ENCODE measurements at places on chromosomes 12 and 14.
A peak's percentile ranks its signal among the peaks of the same experiment; 100 is the strongest.

DNA sequence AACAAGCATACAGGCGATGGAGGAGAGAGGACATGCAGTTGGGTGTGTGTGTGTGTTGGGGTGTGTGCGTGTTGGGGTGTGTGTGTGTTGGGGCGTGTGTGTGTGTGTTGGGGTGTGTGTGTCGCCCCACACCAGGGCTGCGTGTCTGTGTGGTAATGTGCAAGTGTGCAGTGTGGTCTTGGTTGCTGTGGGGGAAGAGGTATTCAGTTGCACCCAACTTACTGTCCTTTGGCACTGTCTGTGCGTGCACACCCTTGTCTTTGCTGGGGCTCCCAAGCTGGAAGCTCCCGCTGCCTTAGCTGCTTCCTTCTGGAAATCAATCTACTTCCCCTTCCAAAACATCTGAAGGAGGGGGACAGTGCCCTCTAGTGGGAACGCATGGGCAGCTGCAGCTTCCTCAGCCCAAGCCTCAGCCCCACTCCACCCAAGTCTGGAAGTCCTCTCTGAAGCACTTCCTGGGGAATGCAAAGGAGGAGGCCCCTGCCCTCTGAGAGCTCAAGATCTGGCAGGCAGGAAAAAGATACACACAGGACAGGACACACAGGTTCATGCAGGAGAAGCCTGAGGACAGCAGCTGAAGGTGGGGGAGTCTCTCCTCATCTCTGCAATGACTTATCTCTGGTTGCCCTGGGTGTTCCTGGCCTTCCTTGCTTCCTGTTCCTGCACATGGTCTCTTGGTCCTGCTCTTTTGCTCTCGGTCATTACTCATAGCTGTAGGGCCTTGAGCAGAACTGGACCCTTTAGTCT, 13.1 kb downstream of the ASIC1 start:
- DNase-seq: peak; percentile 87

DNA sequence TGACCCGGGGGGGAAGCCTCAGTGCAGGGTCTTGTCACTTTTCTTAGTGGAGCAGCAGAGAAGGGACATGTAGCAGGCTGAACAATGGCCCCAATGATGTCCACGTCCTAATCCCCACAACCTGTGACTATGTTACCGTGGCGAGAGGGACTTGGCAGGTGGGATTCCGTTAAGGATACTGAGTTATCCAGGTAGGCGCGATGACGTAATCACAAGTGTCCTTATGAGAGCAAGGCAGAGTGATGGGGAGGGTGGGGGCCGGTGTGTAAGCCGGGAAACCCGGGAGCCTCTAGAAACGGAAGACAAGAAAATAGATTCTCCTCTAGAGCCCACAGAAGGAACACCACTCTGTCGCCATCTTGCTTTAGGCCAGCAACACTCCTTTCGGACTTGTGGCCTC, 4.4 kb downstream of the OTUB2 start:
- DNase-seq: no peak

DNA sequence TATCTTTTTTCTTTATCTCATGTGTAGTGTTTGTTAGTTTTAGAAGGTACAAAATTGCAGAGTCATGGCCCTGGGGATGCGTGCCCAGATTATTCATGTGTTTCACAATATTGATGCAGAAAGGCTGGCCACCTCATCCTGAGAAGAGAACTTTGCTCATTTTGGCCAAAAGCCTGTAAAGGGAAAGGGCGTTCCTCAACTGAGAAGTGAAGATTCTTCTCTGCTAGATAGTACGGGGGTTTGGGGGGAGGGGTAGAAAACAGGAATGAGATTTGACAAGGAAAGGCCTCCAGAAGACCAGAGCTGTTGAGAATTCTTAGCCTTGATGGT, 1.7 kb downstream of the MGST1 start:
- peak; percentile 75 for DNase-seq

DNA sequence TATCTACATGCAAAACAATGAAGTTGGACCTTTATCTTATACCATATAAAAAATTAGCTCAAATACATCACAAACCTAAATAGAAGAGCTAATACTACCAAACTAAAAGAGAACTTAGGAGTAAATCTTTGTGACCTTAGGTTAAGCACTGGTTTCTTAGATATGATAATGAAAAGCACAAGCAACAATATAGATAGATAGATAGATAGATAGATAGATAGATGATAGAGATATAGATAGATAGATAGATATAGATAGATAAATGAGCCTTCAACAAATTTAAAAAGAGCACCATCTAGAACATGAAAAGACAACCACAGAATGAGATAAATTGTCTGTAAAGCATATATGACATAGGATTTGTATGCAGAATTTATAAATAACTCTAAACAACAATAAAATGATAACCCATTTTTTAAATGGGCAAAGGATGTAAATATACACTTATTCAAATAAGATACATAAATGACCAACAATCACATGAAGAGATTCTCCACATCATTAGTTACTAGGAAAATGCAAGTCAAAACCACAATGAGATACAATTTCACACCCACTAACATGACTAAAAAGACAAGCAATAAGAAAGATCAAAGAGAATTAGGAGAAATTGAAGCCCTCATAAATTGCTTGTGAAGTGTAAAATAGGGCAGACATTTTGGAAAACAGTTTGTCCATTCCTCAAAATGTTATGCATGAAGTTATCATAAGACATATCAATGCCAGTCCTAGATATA, 293.7 kb downstream of the BTG1 start:
- DNase-seq: no peak

- DNase-seq: no peak
Observed at GRCh38 chr12:51631591-51631990, 40.6 kb downstream of the SCN8A start.

GRCh38 chr14:95313190-95313589, 6.5 kb downstream of the CLMN start:
- DNase-seq: no peak

DNA sequence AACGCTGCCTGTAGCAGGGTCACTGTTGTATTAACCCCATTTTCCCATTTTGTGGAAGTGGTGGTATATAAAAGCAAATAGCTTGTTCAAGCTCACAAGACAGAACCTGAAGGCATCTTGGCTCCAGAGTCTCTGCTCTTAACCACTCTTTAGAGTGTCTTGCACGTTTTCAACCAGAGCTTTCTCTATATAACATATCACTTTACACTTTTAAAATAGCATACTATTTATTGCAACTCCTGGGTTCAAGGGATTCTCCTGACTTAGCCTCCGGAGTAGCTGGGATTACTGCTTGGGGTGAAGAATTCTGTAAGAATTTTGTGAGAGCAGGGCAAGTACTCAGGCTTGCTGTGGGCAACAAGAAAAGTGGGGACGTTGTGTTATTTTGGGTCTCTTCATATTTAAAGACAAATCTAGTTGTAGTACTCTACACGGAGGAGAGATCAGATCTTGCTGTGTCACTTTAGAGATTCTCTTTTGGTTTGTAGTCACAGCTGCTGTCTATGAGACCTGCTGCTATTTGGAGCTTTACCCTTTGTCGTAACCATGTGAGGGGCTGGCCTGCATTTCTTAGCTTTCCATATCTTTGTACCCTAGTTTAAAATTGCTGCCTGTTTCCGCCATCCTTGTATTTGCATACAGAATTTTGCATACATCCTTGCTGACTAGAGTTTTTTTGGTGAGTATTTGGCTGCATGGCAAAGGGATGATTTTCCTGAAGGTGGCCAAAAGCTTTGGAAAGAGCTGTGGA, 40.7 kb downstream of the WDR20 start:
- no peak for DNase-seq

DNA sequence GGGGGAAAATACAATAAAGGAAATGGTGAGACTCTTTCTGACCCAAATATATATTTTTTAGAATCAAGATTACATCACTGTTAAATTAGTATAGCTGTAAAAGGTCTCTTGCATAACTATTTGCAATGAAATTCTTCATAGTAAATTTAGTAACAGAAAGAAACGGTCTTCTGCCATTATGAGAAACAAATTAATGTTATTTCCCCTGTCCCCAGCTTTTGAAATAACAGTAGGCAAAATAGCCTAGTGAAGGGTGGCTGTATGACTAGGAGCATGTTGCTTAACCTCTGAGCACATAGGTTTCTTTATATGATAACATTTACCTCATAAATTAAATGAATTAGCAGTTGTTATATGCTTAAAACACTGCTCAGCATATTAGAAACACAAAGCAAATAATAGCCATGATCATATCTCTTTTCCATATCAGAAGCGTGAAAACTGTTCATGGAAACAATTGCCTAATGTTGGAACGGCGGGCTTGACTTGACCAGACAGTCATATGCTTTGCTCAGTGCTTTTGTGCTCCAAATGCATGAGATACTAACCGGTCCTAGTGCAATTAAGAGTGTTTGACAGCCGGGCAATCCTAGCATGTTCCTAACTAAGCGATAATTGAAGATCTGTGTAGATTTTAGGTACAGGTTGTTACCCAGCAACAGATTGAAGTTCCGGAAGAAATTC, 24.0 kb downstream of the BHLHE41 start:
- DNase-seq: no peak

GRCh38 chr14:99664937-99665273, 19.2 kb upstream of the CYP46A1 start:
- no peak for DNase-seq

- no peak for DNase-seq
Observed at GRCh38 chr14:71478542-71478941, 453.7 kb upstream of the RGS6 start.

DNA sequence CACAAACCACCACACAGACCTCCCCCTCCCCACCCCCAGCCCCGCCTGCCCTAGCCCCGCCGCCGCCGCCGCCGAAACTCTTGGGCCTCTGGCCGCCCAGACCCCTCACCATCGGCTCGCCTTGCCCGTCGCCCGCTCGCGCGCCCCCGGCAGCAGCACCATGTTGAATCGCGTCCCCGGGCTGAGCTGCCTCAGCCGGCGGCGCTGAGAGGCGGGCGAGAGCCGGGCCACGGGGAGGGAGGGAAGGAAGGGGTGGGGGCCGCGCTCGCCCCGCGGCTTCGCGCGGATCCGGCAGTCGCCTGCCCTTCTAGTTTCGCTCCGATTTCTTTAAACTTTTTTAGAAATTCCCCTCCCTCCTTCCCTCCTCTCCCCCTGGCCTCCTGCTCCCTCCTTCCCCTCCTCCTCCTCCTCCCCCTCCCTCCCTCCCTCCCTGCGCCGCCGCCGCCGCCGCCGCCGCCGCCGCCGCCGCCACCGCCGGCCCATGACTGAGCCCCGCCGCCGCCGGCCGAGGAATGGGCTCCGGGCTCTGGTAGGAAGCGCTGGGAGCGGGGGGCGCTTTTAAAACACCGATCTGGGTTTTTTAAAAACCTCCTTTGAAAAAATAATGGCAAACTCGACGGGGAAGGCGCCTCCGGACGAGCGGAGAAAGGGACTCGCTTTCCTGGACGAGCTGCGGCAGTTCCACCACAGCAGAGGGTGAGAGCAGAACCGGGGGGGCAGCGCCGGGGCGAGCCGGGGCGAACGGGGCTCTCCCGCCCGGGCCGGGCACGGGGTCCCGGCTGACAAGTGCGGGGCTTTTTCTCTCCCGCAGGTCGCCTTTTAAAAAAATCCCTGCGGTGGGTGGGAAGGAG, at the start of gene ARID2:
ARID2 (plus strand) TSS at position 474 of the 851 bp plus-strand sequence; CDS start at position 605, 131 bp downstream.
- peak; percentile 72 for DNase-seq

DNA sequence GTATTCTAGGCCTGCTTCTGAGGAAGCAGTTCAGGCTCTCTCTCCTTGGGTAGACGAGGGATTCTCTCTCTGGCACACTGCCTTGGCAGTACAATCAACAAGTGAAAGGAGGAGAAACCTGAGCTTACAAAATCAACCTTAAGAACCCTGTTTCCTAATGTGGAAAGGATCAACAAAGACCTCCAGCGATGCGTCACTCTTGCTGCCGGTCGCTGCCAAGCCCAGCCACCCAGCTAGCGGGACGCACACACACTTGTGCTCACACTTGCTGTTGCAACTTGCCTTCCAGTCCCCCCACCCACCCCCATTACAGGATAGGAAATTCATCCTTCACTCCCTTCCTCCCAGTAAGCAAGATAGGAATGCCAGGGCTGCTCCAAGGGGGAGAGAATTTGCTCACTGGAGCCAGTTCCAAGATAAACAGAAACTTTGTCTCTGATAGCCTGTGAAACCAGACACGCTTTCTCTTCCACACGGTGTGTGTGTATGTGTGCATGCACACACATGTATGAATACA, 144.3 kb downstream of the BCL11B start:
- peak; percentile 52 for DNase-seq

DNA sequence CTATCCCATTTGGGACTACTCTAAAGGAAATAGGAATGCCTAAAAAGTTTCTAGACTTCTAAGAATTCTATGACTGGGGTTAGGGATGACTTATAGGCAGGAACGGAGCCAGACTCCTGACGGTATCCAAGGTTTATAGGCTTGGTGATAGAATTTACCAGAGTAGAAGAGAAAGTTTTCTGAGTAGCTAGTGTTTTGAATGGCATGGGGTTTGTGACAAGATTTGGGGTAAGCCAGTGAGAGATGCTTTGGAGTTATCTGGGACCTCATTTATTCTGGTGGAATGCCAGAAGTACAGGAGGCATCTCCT, 444.6 kb downstream of the RAD51B start:
- DNase-seq: no peak

DNA sequence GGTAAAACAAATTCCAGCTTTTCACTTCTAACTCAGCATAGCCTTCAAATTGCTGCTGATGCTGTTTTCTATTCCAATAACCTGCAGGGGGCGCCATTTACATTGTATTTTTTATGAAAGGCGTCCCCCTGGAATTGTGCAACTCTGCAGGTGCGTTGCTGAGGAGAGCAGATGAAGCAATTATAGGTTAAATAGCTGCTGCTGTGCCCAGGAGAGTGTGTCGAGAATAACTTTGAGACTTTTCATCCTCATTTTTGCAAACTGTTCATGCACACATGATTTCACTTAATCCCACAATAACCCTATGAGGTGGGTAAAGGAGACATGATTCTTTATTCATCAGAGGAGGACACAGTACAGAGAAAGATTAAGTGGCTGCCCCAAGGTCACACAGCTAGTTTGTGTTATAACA, 75.7 kb downstream of the MYRFL start:
- peak; percentile 84 for DNase-seq

- peak; percentile 87 for DNase-seq
Observed at GRCh38 chr14:93939304-93940229, 12.4 kb downstream of the FAM181A start.

DNA sequence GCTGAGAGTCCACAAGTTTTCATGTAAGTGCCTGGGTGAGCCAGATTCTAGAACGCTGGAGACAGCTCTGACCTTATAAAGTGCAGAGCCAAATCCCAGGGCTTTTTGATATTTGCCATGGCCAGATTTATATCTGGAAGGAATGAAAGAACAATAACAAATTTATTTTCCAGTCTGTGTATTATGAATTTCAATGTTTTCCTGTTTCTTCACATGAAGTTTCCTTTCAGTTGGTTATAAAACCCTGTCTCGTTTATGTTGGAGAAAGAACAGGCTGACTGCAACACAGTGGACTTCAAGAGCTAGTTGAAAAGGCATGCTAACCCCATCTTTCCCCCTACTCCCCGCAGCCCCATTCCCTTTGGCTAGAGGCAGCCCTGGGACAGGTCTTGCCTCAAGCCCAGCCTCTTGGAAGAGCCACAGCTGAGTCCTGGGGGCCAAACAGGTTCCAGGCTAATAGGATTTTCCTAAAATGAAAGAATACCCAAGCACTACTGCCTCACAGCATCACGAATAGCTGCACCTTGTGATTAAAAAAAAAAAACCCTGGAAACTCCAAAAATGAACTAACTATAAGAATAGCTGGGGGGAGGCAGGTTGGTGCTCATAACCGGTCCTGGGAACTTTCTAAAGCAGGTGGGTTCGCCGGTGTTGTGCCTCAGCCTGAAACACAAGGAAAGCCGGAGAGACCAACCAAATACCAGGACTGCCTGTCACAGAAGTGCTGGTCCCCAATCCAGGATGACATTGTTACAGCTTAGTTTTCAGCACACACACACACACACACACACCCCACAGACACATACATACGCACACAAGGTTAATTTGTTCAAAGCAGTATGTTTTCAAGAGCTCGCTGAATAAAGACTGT, 1.5 kb downstream of the FBLN5 start:
- DNase-seq: no peak

GRCh38 chr12:6546016-6546415, 9.8 kb downstream of the IFFO1 start:
- no peak for DNase-seq

Data from ureter (tissue), 1 donor.